ENCODE measurements at places on chromosomes 1 and 21. TPM values are rescaled to one million over a fixed set of nuclear protein-coding genes. Genes with fewer than 3 reads are reported as not detected.

DNA sequence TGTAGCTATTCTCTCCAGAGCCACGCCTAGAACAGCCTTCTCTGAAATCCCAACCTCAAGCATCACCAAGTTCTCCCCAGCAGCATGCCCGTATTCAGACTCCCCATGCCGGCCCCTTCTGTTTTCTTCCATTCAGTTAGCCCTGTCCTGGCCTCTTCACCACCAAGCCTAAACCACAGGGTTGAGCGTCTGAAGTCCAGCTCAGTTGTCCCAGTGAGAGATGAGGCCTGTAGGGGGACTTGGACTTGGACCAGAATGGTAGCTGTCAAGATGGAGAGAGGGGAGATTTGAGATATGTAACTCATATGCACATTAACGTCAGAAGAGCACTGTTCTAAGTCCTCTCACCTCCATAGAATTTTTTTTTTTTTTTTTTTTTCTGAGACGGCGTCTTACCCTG is 5.5 kb upstream of the TMEM54 start:
- H3K4me1 ChIP-seq = peaks cover 1% of the 10 kb centered on the region
- DNase-seq = no peak
- H3K4me3 ChIP-seq = no peak overlapping the region
- no peaks in the 10 kb centered on the region for H3K36me3 ChIP-seq

- no peak for DNase-seq
- H3K27me3 ChIP-seq = no peaks in the 10 kb centered on the region
- H3K36me3 ChIP-seq = no peaks in the 10 kb centered on the region
Observed at GRCh38 chr1:55712148-55712547, 497.0 kb upstream of the USP24 start.

MSH4 gene
- total RNA-seq = 1.4 TPM

- no peak overlapping the region for H3K27ac ChIP-seq
- no peaks in the 10 kb centered on the region for H3K4me1 ChIP-seq
- H3K27me3 ChIP-seq = no peaks in the 10 kb centered on the region
- H3K4me3 ChIP-seq = no peak overlapping the region
- H3K36me3 ChIP-seq = peaks cover 65% of the 10 kb centered on the region
Observed at GRCh38 chr1:50490640-50491039, 67.4 kb upstream of the DMRTA2 start.

IFI44L gene
- 5.0 TPM for total RNA-seq

MMEL1 gene
- not detected for total RNA-seq

GRCh38 chr1:183197762-183198161 is 11.7 kb downstream of the LAMC2 start:
- H3K4me3 ChIP-seq = no peak overlapping the region
- no peaks in the 10 kb centered on the region for H3K36me3 ChIP-seq
- H3K27me3 ChIP-seq = peaks cover 31% of the 10 kb centered on the region
- no peak for DNase-seq

PCSK9 gene
- total RNA-seq = not detected

- peaks cover 9% of the 10 kb centered on the region for H3K36me3 ChIP-seq
- H3K4me1 ChIP-seq = no peaks in the 10 kb centered on the region
- DNase-seq = no peak
- no peak overlapping the region for H3K27ac ChIP-seq
Observed at GRCh38 chr1:246309247-246309884, 197.7 kb downstream of the SMYD3 start.

DNA sequence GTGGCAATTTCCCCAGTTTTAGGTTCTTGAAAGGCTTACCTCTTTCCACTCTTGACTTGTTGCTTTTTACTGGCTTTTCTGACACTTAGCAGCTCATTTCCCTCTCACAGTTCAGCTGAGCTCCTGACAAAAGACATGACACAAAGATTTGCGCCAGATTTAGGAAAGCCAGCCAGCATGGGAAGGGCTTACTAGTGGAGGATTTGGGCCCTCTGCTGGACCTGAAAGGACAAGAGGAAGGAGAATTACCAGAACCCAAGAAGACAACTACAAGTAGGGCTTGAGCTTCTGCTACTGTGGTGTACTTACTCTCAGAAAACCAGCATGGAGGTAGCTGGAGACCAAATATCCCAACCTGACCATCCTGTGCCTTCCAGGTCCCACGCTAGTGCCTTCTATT is 784.5 kb downstream of the BRINP3 start:
- no peaks in the 10 kb centered on the region for H3K4me1 ChIP-seq
- no peak for DNase-seq
- no peaks in the 10 kb centered on the region for H3K36me3 ChIP-seq

GRCh38 chr1:61842863-61843514 is 100.7 kb downstream of the PATJ start:
- no peak overlapping the region for H3K27ac ChIP-seq
- H3K27me3 ChIP-seq = no peaks in the 10 kb centered on the region
- H3K4me1 ChIP-seq = no peaks in the 10 kb centered on the region
- DNase-seq = no peak
- H3K36me3 ChIP-seq = peaks cover 6% of the 10 kb centered on the region

DNA sequence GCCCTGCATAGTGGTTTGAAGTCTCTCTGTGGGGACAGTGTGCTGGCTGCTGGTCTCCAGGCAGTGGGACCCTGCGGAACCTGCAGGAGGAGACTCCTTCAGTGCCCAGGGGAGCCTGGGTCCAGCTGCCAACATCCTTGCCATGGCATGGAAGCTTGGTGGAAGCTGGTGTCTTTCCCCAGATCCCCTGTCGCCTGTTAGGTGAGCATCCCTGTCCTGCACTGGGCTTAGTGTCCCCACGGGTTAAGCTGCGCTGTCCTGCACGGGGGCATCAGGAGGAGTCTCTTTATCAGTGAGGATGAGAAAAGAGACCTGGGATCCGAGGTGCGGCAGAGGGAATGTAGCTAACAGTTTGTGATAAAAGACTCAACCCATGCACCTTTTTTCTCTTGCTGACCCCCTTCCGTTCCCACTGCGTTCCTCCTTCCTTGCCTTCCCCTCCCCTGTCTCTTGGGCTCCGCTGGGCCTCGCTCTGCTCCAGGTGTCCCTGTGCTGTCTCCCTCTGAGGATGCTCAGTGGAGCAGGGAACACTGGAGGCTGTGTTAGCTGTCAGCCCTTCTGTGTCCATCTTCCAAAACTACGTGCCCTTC is 59.3 kb downstream of the SLC37A1 start:
- H3K36me3 ChIP-seq = peaks cover 91% of the 10 kb centered on the region
- no peak for DNase-seq
- no peaks in the 10 kb centered on the region for H3K4me1 ChIP-seq
- H3K4me3 ChIP-seq = no peak overlapping the region

- H3K27ac ChIP-seq = no peak overlapping the region
- no peak overlapping the region for H3K4me3 ChIP-seq
- H3K36me3 ChIP-seq = no peaks in the 10 kb centered on the region
- H3K27me3 ChIP-seq = peaks cover 2% of the 10 kb centered on the region
- H3K4me1 ChIP-seq = no peaks in the 10 kb centered on the region
Observed at GRCh38 chr1:77040826-77041225, 173.5 kb downstream of the ST6GALNAC5 start.

- no peaks in the 10 kb centered on the region for H3K36me3 ChIP-seq
- no peak overlapping the region for H3K4me3 ChIP-seq
- no peak for DNase-seq
- H3K27me3 ChIP-seq = no peaks in the 10 kb centered on the region
- H3K27ac ChIP-seq = no peak overlapping the region
Observed at GRCh38 chr1:246680696-246681130, 43.5 kb upstream of the SCCPDH start.

GRCh38 chr1:84889437-84889836 is 3.6 kb downstream of the LPAR3 start:
- no peak overlapping the region for H3K27ac ChIP-seq
- peaks cover 8% of the 10 kb centered on the region for H3K4me1 ChIP-seq
- H3K4me3 ChIP-seq = no peak overlapping the region

GRCh38 chr1:236524142-236524894 is 536 bp downstream of the LGALS8 start:
- no peaks in the 10 kb centered on the region for H3K27me3 ChIP-seq
- peaks cover 30% of the 10 kb centered on the region for H3K36me3 ChIP-seq
- peak overlapping the region; percentile 90 for H3K27ac ChIP-seq
- peak overlapping the region; percentile 95 for H3K4me3 ChIP-seq
- peak; percentile 58 for DNase-seq

DNA sequence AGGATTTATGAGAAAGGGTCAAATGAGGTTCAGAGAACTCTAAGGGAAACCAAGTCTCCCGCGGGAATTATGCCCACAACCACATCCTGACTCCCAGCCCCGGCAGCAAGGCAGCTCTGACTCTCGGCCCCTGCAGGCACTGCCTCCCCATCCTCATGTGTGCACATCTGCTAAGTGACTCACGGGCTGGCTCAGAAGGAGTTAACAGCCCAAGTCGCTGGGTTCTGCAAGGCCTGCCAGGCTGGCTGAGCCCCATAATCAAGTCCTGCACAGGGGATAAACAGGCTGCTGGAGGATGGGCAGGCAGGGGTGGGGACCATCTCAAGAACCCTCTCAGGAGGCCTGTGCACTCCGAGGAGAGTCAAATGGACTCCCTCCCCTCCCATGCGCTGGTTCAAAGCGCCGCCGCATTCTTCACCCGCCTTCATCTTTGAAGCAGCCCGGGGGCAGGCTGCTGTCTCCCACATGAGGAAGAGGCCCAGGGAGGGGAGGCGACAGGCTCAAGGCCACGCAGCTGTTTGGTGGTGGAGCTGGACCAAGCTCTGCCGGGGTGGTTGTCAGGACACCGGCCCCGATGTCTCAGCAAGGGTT is 344.3 kb downstream of the MATN1 start:
- no peak overlapping the region for H3K27ac ChIP-seq
- peaks cover 3% of the 10 kb centered on the region for H3K4me1 ChIP-seq
- H3K27me3 ChIP-seq = peaks cover 28% of the 10 kb centered on the region
- no peak overlapping the region for H3K4me3 ChIP-seq
- no peak for DNase-seq

CD1B gene
- not detected for total RNA-seq

DNA sequence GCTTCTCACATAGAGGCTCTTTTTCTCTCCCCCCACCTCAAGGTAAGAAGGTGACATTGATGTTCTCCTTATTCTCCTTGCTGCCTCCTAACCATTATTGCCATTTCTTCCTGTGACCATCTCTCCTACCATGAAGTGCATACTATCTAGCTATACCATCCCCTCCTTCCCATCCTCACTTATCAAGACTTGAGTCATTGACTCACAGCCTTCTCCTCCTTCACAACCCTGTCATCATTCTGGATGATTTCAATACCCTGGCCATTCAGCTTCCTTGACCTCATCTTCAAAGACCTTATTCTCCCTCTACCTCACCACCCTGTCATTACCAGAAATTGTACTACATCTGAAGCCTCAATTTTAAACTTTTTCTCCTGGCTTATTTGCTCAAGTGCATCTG is 10.9 kb upstream of the HIPK1 start:
- no peaks in the 10 kb centered on the region for H3K36me3 ChIP-seq
- DNase-seq = no peak
- no peak overlapping the region for H3K4me3 ChIP-seq
- no peaks in the 10 kb centered on the region for H3K4me1 ChIP-seq

DNA sequence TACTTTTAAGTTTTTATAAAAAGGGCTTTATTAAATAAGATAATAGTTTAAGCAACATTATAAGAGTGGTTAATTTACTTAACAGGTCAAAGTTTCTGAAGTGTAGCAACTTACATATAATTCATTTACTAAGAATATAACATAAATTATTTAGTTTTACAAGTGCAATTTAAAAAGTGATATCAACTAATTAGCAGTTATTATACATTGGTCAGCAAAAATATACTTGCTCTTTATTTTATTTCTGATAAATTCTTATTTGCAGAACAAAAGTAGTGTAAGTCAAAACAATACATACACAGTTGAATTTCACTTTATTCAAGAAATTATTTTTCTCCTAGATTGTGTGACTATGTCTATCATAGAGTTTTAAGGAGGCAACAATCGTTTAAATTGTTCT is 215.6 kb downstream of the SPATA17 start:
- H3K4me3 ChIP-seq = no peak overlapping the region
- no peak overlapping the region for H3K27ac ChIP-seq
- H3K36me3 ChIP-seq = no peaks in the 10 kb centered on the region
- H3K27me3 ChIP-seq = no peaks in the 10 kb centered on the region

DNA sequence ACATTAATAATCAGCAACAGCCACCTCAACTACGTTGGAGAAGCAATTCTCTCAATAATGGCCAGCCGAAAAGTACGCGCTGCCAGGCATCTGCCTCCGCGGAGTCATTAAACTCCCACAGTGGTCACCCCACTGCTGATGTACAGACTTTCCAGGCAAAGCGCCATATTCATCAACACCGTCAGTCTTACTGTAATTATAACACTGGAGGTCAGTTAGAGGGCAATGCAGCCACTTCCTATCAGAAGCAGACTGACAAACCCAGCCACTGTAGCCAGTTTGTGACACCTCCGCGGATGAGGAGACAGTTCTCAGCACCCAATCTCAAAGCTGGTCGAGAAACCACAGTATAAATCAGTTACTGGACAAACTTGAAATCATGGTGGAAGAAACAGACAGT is 93.9 kb downstream of the KIF1B start:
- H3K27me3 ChIP-seq = no peaks in the 10 kb centered on the region
- H3K4me1 ChIP-seq = peaks cover 3% of the 10 kb centered on the region
- H3K36me3 ChIP-seq = peaks cover 14% of the 10 kb centered on the region
- DNase-seq = no peak

SIPA1L2 gene
- 0.13 TPM for total RNA-seq

VTCN1 gene
- not detected for total RNA-seq

SEC16B gene
- total RNA-seq = not detected

RGS8 gene
- total RNA-seq = not detected

- peaks cover 2% of the 10 kb centered on the region for H3K27me3 ChIP-seq
- H3K27ac ChIP-seq = peak overlapping the region; percentile 76
- DNase-seq = peak; percentile 57
- H3K4me3 ChIP-seq = peak overlapping the region; percentile 87
- no peaks in the 10 kb centered on the region for H3K36me3 ChIP-seq
Observed at GRCh38 chr1:110210604-110211495, 736 bp downstream of the KCNC4 start.

DNA sequence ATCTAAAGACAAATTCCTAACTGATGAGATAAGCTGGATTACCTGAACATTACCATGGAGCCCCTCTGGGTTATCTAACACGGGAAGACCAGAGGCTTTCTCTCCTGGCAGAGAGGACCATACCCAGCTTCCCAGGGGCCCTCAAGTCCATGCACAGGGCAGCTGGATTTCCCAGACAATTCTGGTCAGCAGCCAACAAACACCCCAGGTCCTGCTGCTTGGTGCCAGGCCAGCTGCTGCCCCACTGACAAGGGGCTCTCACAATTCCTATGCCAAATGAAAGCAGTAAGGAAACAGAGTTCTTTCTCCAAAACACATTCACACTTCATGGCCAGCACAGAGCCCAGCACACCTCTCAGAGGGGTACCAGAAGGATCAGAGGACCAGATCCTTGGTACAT is 114.2 kb downstream of the HLCS start:
- no peak overlapping the region for H3K27ac ChIP-seq
- no peak for DNase-seq
- H3K4me1 ChIP-seq = no peaks in the 10 kb centered on the region
- no peaks in the 10 kb centered on the region for H3K36me3 ChIP-seq
